Psoas muscle (tissue), 8 donors: ENCODE measurements at places on chromosomes 16 and 17. TPM values are rescaled to one million over a fixed set of nuclear protein-coding genes. Genes with fewer than 3 reads are reported as not detected.
A peak's percentile ranks its signal among the peaks of the same experiment; 100 is the strongest.

ASPHD1 gene
- polyA plus RNA-seq: 0.12 TPM

- no peak for DNase-seq
These were observed 134.2 kb downstream of the ABCC1 start for GRCh38 chr16:16083421-16084156.

GAS2L2 gene
- polyA plus RNA-seq: 0.15 TPM

IRX3 gene
- 17.8 TPM for polyA plus RNA-seq

DNA sequence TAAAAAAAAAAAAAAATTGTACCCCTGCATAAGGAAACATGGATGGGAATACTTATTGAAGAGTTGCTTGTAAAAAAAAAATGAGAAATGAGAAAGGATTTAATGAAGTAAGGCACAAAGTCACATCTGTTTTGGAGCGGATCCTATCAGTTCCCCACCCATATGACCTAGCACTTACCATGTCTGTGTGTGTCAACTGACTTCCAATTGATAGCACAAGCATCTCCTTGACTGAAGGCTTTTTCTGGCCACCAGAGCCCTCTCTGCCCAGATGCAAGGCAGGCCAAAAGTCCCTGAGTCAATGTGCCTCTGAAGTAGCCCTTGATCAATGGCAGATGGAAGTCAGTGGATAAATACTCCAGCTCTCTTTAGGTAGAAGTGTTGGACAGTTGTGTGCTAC, 13.4 kb upstream of the NLK start:
- no peak for DNase-seq

DNA sequence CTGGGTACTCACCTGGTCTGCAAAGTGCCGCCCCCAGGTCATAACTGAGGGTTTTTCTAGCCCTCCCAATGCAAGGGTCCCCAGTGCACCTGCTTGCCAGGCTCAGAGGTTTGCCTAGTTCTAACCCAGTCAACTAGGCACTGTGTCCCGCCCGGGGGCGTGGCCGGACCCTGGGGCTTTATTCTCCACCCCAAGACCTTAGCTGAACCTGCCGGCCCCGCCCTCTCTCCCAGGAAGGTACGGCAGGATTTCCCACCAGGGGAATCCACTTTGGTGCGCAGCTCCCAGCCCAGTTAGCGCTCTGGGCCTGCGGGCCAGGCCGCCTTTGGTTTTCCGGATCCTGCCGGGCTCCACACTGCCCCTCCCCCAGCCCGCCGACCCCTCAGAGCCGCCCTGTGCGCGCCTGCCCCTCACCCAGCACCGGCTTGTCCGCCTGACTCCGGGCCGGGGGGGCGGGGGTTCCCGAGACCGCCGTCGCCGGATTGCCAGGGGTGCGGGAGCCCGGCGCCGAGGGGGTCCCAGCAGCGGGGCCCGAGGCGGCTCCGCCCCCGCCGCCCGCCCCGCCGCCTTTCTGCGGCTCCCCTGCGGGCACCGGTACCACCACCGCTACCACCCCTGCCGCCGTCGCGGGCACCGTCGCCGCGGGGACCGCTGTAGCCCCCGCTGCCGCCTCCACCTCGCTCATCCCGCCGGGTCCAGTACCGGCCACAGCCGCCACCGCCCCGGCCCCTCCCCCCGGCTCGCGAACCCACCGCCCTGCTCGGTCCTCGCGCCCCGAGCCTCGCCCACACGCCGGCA, 424 bp downstream of the YBX2 start:
- DNase-seq: no peak

KRTAP2-2 gene
- polyA plus RNA-seq: not detected

GRCh38 chr17:77768248-77768852, 190.2 kb upstream of the TNRC6C start:
- DNase-seq: no peak

DNA sequence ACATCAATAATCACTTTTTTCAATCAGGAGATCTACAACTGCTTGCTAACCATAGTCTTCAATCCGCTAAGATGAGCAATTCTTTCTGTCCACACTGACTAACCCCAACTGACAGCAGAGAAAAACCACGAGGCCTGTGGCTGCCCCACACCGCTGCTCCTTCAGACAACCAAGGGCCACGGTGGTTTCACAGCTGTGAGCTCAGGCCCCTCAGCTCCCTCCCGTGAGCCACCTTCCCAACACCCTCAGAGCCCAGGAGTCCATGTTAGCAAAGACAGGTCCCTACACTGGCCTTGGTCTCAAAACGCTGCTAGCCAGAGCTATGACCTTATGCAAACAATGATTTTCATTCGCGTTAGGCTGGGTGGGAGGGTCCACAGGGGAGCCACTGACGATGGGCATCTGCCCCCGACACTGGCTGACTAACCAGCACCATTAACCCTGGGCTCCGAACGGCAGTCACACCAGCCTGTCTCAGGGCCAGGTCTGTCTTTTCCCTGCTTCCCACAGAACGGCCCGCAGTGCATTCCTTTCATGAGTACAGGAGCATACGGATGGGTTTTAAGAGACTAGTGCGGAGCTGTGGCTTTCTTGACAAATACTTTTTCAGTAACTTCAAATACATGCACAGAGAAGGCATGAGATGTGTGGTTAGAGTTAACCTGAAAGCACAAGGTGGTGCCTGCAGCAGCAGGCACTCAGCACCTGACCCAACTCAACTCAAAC, 67.3 kb downstream of the ANKRD11 start:
- DNase-seq: no peak

DNA sequence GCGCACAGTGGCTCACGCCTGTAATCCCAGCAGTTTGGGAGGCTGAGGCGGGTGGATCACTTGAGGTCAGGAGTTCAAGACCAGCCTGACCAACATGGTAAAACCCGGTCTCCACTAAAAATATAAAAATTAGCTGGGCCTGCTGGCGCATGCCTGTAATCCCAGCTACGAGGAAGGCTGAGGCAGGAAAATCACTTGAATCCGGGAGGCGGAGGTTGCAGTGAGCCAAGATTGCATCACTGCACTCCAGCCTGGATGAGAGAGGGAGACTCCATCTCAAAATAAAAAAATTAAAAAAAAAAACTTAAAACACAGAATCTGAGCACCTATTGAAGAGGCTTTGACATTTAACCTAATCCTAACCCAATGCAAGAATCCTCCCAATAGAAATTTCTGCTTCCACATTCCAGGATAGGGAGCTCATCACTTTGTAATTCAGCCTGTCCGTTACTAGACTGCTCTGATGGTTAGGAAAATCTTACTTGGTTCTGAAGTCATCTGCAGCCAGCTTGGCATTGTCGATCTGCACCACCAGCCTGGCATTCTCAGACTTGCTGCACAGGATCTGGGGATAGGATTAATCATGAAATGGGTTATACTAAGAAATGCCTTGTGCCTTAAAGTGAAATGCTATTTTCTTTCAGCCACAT, 2.1 kb downstream of the KRT33B start:
- DNase-seq: no peak

GRIN2C gene
- 0.10 TPM for polyA plus RNA-seq

GRCh38 chr17:35080536-35080935, 17.0 kb upstream of the RFFL start:
- no peak for DNase-seq

- DNase-seq: peak; percentile 42
These were observed 29.4 kb upstream of the MLKL start for GRCh38 chr16:74729783-74730683.

GRCh38 chr17:16969931-16970906, 1.7 kb downstream of the TNFRSF13B start:
- peak; percentile 32 for DNase-seq

PIRT gene
- 0.01 TPM for polyA plus RNA-seq

DNA sequence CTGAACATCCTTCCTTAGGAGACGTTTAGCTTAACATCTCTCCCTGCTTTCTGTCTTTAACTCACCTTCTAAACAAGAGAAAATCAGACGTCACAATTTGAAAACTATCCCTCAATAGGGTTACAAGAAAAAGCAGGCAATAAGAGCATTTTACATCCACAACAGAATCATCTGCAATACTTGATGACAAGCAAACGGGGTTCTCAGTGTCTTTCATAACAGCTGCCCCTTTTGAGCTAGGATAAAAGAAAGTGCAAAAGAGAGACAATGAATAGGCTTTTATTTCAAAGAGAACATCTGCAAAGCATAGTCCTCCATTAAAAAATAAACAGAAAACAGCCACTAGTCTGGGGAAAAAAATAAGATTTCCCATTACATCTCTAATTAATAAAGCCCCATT, 13.2 kb downstream of the XYLT1 start:
- DNase-seq: no peak

- DNase-seq: no peak
These were observed 108.7 kb downstream of the SMG6 start for GRCh38 chr17:2194889-2195335.

DNA sequence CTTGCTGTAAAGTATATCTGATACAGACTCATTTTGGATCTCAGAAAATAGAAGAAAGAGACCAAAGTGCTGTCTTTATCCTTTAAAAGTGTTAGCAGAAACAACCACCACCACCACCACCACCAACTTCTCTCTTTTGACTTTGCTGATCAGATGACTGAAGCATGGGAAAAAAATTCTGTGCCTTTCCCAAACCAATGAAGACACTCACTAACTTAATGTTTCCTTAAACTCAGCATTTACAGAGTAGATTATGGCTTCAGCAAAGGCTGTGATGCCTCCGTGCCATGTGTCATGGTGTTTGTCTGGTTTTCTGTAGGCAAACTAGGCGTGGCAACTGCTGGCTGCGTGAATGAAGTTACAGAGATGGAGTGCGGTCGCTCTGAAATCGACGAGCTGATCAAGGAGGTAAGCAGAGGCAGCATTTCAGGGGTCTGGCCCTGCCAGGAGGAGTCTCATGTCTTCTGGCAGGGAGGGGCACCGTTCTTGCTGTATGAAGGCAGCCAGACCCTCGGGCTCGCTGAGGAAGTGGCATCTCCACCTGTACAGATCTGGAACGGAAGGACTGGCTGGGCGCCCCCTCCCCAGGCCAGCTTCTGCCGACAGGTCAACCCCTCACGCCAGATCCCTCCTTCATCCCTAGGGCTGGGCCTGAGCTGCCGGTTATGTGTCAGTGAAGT, 12.4 kb downstream of the IRF8 start:
- no peak for DNase-seq

DNA sequence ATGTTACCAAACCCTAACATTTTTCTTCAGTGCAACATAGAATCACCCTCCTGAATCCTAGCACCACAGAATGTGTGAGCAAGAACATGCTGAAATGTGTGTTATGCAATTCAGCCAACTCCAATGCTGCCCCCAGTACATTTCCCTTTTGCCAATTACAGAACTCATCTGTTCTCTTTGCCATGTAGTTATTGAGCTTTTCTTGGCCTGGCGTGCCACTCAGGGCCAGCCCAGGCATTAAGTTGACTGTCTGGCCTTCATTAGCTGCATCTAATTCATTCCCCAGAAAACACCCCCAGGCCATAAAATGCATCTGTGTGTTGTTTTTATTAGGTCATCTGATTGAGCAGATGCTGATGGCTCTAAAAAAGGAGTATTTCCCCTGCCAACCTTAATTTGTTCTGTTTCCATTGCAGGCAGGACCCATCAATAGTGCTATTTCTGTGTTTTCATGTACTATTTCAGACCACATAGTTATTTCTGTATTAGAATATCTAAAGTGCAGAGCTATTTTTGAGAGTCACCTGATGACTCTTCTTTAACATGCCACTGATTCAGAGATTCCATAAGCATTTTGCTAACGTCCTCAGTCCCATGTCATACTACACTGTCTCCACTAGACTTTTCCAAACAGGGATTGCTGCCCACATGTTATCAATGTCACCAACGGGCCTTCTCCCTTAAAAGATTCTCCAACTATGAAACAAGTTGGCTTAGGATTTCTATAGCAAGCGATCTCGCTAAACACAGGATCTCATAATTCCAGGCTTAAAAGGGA, 969.7 kb downstream of the CDH11 start:
- DNase-seq: no peak

DNA sequence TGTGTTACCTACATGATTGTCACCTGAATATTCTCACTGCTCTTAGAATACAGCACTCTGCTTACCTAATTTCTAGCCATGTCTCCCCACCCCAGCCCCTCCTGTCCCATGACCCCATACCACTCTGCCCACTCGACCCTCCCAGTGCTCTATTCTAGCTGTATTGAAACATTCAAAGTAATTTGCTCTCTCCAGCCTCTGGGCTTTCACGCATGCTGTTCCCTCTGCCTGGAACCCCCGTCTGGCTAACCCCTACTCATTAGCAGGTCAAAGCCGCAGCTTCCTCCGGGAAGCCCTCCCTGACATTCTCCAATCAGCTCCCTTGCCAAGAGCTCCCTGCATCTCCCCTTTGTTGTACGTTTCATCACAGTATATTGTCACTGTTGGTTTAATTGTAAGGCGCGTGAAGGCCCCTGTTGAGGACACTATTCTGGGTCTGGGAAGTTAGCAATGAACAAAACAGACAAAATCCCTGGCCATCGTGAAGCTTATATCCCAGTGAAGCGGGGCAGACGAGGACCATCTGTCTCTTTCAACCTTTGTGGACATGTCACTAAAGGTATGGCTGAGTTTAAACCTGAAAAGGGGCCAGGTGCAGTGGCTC, 72.3 kb upstream of the LHX1 start:
- no peak for DNase-seq

GRCh38 chr17:39804839-39805238, 59.3 kb downstream of the IKZF3 start:
- no peak for DNase-seq

TBC1D3K gene
- not detected for polyA plus RNA-seq

DNA sequence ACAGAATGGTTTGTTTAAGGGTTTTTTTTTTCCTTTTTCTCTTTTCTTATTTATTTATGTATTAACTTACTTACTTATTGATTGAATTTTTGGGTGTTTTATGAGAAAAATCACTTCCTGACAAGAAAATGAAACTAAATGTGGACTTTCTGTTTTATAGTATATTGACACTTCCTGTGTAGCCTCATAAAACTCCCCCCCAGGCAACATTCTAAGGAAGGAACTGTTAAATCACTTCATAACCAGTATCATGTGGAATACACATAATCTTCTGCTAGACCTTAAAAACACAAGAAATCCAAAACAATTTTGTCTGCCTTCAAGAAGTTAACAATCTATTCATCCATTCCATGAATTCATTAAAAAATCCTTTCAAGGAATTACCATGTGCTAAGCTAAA, 164.1 kb upstream of the TOM1L1 start:
- DNase-seq: no peak

DNA sequence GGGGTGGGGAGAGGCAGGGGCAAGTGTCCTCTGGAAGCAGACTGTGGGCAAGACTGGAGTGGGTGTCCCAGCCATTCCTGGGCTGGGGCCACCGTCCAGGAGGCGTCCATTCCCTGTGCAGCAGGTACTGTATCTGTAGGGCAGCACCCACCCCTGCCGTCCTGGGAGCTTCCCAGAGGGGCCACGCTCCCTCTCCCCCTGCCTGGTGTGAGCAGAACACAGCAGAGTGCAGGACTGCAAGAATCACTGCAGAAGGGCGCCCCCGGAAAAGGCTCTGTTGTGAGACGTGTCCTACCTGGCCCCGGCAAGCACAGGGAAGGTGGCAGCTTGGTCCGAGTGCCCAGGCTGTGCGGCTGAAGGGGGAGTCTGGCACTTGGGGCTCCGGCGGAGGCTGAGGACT, 70.3 kb downstream of the KLHDC4 start:
- DNase-seq: no peak

OR3A1 gene
- not detected for polyA plus RNA-seq
